ENCODE measurements at places on chromosomes 2 and 18. TPM values are rescaled to one million over a fixed set of nuclear protein-coding genes. Genes with fewer than 3 reads are reported as not detected.

DNA sequence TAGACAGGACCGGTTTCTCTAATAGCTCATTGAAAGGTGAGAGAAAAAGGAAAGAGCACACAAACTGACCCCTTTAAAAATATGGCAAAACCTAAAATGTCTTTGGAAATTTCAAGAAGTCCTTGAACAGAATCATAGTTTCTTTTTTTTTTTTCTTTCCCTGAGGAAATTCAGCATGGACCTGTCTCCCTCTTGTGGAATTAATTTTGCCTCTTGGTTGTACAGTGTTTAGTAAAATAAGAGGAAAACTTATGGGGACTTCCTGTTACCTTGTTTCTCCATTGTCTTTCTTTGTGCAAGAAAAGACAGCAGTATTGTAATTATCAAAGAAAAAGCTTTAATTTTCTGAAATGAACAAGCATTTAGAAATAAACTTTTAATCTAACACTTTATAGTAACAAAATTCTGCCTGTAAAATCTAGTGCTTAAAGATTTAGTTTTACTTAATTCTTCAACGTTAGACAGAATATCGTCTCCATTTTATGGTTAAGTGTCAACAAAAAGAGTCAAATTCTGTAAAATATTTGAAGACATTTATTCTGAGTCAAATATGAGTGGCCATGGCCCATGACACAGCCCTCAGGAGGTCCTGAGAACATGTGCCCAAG, 176.3 kb upstream of the NABP1 start:
- no peak for DNase-seq

- DNase-seq: no peak
These were observed 87.0 kb downstream of the SPP2 start for GRCh38 chr2:234137400-234138014.

FOXD4L1 gene
- 0.20 TPM for polyA plus RNA-seq

- DNase-seq: no peak
These were observed 66.6 kb downstream of the RIF1 start for GRCh38 chr2:151476287-151476686.

DNA sequence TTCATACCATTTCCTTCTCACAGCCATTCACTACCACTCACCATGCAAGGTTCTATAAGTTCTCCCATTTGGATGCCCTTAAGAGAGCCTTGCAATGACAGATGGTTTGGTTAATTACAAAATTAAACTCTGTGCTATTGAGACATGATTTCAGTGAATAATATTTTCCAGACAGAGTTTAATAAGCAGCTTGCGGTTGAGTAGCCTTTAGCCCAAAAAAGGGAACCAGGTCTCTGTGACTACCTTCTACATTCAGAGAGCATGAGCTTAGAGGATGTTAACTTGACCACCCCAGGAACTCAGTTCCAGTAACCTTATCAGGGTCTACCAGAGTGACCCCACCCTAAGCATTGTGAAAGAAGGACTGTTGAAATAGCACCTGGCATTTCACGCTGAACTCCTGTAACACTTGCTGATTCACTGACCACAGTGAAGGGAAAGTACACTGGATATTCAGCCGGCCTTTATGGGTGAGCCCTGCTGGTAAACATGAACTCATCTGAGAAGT, 1173.1 kb upstream of the ZEB2 start:
- DNase-seq: no peak

IL36RN gene
- not detected for polyA plus RNA-seq

CNDP1 gene
- polyA plus RNA-seq: 1.2 TPM

Data from left renal cortex interstitium (tissue), 4 donors.